ENCODE measurements at places on chromosomes 12 and 14. TPM values are rescaled to one million over a fixed set of nuclear protein-coding genes. Genes with fewer than 3 reads are reported as not detected.

Gene SPTLC2
- polyA plus RNA-seq: 3.4 TPM

Gene CEBPE
- 0.37 TPM for polyA plus RNA-seq

Gene EPYC
- not detected for polyA plus RNA-seq

DNA sequence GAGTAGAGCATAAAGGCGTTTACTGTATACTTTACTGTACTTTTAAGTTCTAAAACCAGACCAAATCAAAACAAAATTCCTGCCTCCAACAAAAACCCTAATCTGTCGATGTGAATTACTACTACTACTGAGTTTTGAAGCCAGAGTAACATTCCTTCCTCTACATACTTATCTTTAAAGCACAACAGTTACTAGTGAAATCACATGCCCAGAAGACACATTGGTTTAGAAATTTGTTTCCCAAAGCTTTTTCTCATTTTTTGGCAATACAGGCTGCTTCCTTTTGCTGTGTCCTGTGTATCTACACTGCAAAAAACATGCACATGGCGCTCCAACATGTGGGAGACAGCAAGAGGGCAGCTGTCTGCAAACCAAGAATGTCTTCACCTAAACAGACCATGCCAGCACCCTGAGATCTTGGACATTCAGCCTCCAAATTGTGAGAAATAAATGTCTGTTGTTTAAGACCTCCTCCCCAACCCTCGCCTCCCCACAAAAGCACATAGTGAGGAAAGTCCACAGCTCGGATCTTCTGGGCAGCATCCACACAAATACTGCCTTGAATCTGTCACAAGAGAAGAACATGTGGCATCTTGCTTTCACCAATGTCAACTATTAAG is 21.1 kb downstream of the SETD3 start:
- DNase-seq: no peak

- DNase-seq: peak; percentile 73
These were observed 800 bp downstream of the PCNX4 start for GRCh38 chr14:60092526-60092920.

DNA sequence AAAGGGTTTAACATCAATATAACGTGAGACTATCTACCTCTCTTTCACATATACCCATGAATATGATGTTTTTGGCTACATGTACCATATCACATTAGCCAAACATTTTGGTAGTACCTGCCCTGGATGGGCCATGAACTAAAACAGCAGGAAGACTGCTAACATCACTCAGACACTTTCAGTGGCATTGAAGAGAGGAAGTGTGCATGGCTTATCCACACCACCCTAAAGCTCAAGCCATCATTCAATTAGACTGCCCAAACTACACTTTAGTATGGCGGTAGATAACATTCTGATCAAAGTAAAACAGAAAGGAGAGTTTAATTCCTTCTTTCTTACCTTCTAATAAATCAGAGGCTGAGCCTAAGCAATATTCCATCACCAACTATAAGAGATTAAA is 103.0 kb downstream of the PEBP1 start:
- DNase-seq: no peak

DNA sequence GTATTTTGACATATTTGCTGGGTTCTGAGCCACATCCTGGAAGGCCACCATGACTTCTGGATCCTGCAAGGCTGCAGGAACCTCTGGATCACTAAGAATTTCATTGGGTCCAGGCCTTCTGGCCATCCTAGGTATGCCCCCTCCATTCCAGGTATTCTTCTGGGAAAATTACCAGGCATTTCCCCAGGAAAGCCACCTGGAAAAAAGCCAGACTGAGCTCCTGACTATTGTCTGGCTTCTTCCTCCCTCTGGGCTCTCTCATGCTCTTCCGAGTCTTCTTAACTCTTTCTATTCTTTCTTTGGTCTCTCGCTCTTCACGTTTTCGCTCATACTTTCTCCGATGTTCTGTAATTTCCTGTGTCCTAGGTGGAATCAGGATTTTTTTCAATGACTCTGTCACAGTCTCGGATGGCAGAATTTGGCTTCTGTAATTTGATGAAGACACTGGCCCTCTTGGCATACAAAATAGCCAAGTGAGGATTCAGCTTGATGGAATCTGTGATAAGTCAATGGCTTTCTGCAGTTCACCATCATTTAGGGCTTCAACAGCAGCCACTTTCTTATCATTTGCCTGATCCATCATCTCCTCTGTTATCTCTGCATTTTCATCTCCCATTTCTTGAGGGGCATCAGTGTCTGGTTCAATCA is 42.6 kb downstream of the ATP23 start:
- DNase-seq: no peak

GRCh38 chr12:51388069-51388799 is 3.0 kb downstream of the GALNT6 start:
- peak; percentile 55 for DNase-seq

All from stomach (tissue), 19 donors.